ENCODE measurements at places on chromosomes 2 and 18. TPM values are rescaled to one million over a fixed set of nuclear protein-coding genes. Genes with fewer than 3 reads are reported as not detected.

The HMSD gene
- not detected for total RNA-seq

The DSG4 gene
- total RNA-seq: not detected

The RND3 gene
- 53.1 TPM for total RNA-seq

The MBD5 gene
- total RNA-seq: 12.3 TPM

The TET3 gene
- total RNA-seq: 8.7 TPM

The SAG gene
- 0.19 TPM for total RNA-seq

The RIF1 gene
- 43.2 TPM for total RNA-seq

The APOB gene
- 0.09 TPM for total RNA-seq

The ATG9A gene
- total RNA-seq: 75.4 TPM

The RPIA gene
- total RNA-seq: 16.5 TPM

The NEUROD1 gene
- not detected for total RNA-seq

The DOK1 gene
- total RNA-seq: 21.5 TPM

The AQP12B gene
- total RNA-seq: not detected

The ALK gene
- not detected for total RNA-seq

The KCNF1 gene
- total RNA-seq: 1.0 TPM

The GPR55 gene
- total RNA-seq: not detected

The ELOA2 gene
- not detected for total RNA-seq

The C2orf72 gene
- total RNA-seq: under 0.01 TPM

All from dermis blood vessel endothelial cell (primary cell).